NCI-H2081 treated with DMSO at 0.1 percent for 48 hours (cell line): ENCODE measurements at places on chromosomes 4 and X.

- DNase-seq = no peak
Measured at GRCh38 chr4:69075061-69075792, 21.0 kb upstream of the UGT2B7 start.

- no peak for DNase-seq
Measured at GRCh38 chr4:179595671-179596410, 2153.6 kb upstream of the AGA start.

- no peak for DNase-seq
Measured at GRCh38 chr4:110474481-110474880, 1.5 kb upstream of the ENPEP start.

DNA sequence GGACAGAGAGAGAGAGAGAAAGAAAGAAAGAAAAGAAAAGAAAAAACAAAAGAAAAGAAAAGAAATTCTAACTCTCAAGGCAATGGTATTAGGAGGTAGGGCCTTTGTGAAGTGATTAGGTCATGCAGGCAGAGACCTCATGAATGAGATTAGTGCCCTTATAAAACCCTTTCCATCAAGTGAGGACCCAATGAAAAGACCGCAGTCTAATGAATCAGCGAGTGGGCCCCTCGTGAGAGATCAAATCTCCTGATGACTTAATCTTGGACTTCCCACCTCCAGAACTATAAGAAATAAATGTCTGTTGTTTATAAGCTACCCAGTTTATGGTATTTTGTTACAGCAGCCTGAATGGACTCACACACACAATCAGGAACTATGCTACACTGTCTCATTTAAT lies 16.9 kb downstream of the AASDH start:
- DNase-seq = no peak
